ENCODE measurements at places on chromosomes 4 and X. TPM values are rescaled to one million over a fixed set of nuclear protein-coding genes. Genes with fewer than 3 reads are reported as not detected.

Gene FOXR2
- not detected for total RNA-seq

Gene GLUD2
- total RNA-seq: 0.22 TPM

Gene CD99L2
- total RNA-seq: 5.0 TPM

Gene SUPT20HL2
- total RNA-seq: not detected

Gene SLC49A3
- 3.6 TPM for total RNA-seq

Gene HTR2C
- total RNA-seq: not detected

- no peak overlapping the region for H3K4me3 ChIP-seq
- H3K4me1 ChIP-seq: peaks cover 33% of the 10 kb centered on the region
- H3K27ac ChIP-seq: no peak overlapping the region
- H3K27me3 ChIP-seq: no peaks in the 10 kb centered on the region
Measured at GRCh38 chr4:162849937-162850336, 316.8 kb downstream of the NAF1 start.

DNA sequence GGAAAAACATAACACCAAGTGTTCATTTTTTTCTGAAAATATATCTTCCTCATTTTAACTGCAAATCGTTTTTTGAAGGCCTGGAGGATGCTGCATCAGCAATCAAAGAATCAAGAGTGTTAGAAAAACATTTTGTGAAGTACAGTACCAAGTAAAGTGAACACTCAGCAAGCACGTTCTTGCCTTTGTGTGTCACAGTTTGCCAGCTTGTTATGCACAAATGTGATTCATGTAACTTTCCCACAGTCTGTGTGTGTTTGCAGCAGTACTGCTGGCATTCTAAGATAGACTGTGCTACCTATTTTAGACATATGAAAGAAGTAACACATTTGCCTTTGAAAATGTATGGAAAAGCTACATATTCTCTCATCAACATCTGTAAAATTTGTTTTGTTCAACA lies 1617.7 kb downstream of the RPA4 start:
- no peaks in the 10 kb centered on the region for H3K36me3 ChIP-seq
- DNase-seq: no peak
- no peak overlapping the region for H3K4me3 ChIP-seq
- H3K27ac ChIP-seq: no peak overlapping the region
- no peaks in the 10 kb centered on the region for H3K27me3 ChIP-seq
- no peaks in the 10 kb centered on the region for H3K4me1 ChIP-seq

GRCh38 chr4:8727546-8728510 lies 135.3 kb downstream of the CPZ start:
- no peaks in the 10 kb centered on the region for H3K36me3 ChIP-seq
- H3K27ac ChIP-seq: no peak overlapping the region
- DNase-seq: no peak
- H3K4me1 ChIP-seq: no peaks in the 10 kb centered on the region
- no peak overlapping the region for H3K4me3 ChIP-seq

DNA sequence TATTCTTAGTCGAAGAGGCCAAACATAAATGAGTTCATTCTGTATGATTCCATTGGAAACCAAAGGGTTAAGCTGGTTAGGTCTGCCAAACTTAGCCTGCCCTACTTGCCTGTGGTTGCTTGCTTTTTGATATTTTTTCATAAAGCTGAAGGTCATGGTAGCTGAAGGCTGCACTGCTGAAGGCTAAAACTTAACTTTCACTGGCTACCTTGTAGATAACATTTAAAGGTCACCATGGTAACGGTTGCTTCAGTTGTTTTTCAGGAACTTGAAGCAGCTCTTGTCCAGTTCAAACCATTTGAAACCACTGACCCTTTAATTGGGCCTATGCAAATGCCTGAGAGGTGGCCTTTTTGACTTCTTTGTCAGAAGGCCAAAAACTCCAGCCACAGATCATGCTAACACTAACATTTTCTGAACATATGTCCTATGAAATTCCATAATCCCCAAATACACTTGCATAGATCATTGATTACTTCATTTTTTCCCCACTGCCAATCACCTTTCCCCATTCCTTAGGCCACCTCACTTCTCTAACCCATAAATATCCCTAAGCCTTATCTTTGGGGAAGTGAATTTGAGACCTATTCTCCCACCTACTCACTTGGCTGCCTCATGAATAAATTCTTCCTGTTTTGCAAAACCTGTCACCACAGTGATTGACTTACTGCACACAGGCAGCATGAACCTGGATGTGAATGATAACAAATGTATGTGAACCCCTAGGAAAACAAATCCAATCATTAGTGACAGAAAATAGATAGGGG lies 10.7 kb upstream of the SMIM10L2A start:
- no peak overlapping the region for H3K4me3 ChIP-seq
- H3K4me1 ChIP-seq: no peaks in the 10 kb centered on the region
- DNase-seq: no peak
- H3K27me3 ChIP-seq: no peaks in the 10 kb centered on the region

GRCh38 chr4:1374706-1375045 lies 27.7 kb downstream of the UVSSA start:
- no peaks in the 10 kb centered on the region for H3K27me3 ChIP-seq
- no peak overlapping the region for H3K27ac ChIP-seq
- H3K4me3 ChIP-seq: no peak overlapping the region
- no peaks in the 10 kb centered on the region for H3K36me3 ChIP-seq
- DNase-seq: no peak

DNA sequence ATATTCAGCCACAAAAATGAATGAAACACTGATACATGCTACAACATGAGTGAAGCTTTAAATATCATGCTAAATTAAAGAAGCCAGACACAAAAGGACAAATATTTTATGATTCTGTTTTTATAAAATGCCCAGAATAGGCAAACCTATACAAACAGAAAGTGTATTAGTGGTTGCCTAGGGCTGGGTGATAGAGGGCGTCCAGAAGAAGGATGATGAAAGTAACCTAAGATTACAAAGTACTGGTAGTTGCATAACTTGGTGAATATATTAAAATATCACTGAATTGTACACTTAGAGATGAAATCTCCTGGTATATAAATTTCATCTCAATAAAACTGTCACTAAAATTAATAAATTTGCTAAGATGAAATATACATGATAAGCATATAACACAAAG lies 67.5 kb downstream of the FBXW7 start:
- H3K4me1 ChIP-seq: no peaks in the 10 kb centered on the region
- H3K27me3 ChIP-seq: no peaks in the 10 kb centered on the region
- H3K27ac ChIP-seq: no peak overlapping the region
- H3K36me3 ChIP-seq: no peaks in the 10 kb centered on the region

GRCh38 chrX:12999422-12999821 lies 24.5 kb downstream of the TMSB4X start:
- no peaks in the 10 kb centered on the region for H3K36me3 ChIP-seq
- H3K4me3 ChIP-seq: no peak overlapping the region
- no peak for DNase-seq
- no peaks in the 10 kb centered on the region for H3K27me3 ChIP-seq
- no peak overlapping the region for H3K27ac ChIP-seq

DNA sequence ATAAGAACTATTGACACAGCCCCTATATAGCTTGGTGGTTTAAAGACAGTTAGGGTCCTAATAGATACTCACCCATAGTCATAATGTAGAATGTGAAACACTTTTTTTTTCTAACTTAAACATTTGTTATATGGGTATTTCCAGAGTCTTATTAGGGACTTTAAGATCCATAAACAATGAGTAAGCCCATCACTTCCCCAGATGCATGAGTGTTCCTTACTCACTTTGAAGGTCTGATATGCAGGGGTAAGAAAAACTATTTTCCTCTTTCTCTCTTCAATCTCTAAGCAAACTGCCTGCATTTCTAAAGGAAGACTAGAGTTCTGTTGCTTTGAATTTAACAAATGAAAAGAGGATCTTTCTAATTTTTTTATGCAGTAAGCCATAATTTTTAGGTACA lies 443.6 kb upstream of the PITX2 start:
- no peak for DNase-seq
- H3K36me3 ChIP-seq: no peaks in the 10 kb centered on the region
- H3K4me3 ChIP-seq: no peak overlapping the region
- H3K27ac ChIP-seq: no peak overlapping the region
- H3K27me3 ChIP-seq: no peaks in the 10 kb centered on the region

GRCh38 chr4:77595364-77595973 lies 10.2 kb upstream of the CXCL13 start:
- H3K27ac ChIP-seq: no peak overlapping the region
- peaks cover 17% of the 10 kb centered on the region for H3K4me1 ChIP-seq
- no peaks in the 10 kb centered on the region for H3K36me3 ChIP-seq

GRCh38 chr4:90842960-90843359 lies 715.8 kb downstream of the CCSER1 start:
- H3K4me1 ChIP-seq: no peaks in the 10 kb centered on the region
- no peaks in the 10 kb centered on the region for H3K36me3 ChIP-seq
- H3K27ac ChIP-seq: no peak overlapping the region
- H3K4me3 ChIP-seq: no peak overlapping the region
- DNase-seq: no peak

DNA sequence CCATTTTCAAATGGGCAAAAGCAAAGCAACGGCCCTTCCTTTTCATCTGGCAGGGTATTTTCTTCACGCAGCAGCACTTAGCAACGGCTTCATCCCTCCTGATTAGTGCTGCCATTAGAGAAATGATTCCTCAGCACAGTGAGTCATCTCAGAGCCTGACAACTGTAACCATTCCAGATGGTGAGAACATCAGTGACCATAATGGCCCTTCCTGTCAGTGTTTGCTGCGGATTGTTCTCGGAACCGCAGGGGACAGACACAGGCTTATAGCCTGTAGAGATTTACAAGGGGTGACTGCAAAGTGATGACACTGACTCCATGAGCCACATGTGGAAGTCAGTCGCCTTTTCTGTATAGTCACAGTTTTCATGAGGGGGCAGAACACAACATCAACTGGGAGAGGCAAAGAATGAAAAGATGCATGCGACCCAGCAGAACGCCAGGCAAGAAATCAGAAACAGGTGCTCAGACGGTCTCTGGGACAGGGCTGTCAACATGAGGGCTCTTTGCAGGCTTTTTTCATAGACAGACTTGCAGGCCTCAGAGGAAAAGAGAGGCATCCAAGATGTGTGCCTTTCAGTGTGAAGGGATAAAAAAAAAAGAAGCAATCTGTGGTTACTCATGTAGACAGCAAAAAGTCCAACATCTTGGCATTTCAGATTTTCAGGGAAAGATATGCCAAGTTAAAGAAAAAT lies 69.9 kb upstream of the FBXW7 start:
- H3K4me1 ChIP-seq: peaks cover 34% of the 10 kb centered on the region
- H3K27ac ChIP-seq: no peak overlapping the region
- H3K27me3 ChIP-seq: no peaks in the 10 kb centered on the region
- H3K4me3 ChIP-seq: no peak overlapping the region
- DNase-seq: no peak
- no peaks in the 10 kb centered on the region for H3K36me3 ChIP-seq

Data from esophagus squamous epithelium (tissue), 5 donors.